ENCODE measurements at places on chromosomes 1 and 21.

- peak; percentile 16 for DNase-seq
These were observed 20.1 kb upstream of the HPCAL4 start for GRCh38 chr1:39711104-39711965.

GRCh38 chr1:117003223-117003875, 1.8 kb downstream of the CD101 start:
- DNase-seq, result no peak

DNA sequence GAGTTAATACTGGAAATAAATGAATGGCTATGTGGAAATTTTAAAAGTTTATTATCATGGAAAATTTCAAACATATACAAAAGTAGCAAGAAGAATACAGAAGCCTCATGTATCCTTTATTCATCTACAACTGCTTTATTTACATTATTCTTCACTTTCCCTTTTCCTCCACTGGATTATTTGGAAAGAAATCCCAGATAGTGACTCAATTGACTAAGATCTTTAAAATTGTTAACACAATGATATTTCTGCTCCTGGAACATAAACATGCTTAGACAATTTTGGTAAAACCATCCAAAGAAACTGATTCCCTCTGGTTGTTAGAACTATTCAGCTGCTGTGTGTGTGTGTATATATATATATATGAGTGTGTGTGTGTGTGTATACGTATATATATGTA, 116.2 kb downstream of the TGFB2 start:
- DNase-seq, result no peak

- no peak for DNase-seq
These were observed 54.4 kb upstream of the PROX1 start for GRCh38 chr1:213933336-213933735.

DNA sequence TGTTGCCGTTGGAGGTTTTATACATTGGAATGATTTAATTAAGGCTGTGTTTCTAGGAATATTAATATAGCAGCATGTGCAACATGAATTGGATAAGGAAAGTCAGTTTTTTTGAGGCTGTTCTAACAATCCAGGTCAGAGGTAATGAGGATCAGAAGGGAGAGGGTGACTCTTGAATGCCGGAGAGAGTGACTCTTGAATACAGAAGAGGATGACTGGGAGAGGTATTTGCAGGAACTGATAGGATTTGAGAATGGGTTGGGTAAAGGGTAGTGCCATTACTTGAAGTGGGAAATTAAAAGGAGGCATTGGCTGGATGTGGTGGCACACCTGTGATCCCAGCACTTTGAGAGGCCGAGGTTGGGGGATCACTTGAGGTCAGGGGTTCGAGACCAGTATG, 55.6 kb upstream of the MACF1 start:
- DNase-seq, result no peak

DNA sequence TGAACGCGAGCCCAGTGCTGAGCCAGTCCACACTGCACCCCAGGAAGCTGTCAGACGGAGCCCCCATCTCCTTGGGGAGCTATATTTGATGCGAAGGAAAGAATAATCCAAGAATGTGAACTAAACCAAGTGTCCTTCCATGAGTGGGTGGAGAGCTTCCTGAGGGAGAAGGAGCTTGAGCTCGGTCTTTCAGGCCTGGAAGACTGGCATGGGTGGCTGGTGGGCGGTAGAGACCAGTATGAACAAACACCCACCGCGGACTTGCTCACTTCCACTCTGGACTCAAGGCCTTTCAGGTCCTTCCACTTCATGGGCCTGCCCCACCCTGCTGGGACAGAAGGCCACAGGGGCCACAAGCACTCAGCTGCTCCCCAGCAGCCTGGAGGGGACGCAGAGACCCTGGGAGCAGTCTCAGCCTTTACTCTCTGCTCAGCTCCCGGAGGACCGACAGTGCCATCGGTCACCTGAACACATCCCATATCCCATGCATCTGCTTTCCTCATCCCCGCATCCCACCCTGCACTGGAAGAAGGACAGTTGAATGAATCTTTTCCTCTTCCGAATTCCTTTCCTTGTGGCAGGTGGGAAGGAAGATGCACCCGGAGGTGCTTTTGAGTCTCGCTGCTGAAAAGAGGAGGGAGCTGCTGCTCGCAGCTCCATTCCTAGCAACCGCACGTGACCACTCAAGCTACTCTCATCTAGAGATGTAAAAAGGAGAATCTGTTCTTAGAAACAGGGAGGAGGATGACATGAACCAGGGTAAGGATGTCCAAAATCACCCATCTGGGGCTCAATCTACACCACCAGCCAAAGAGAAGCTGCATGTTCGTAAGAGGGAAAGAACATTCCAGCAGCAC, 92.3 kb downstream of the PGBD5 start:
- no peak for DNase-seq

GRCh38 chr1:210129759-210130158, 102.8 kb upstream of the SERTAD4 start:
- no peak for DNase-seq

- DNase-seq, result peak; percentile 34
These were observed 76.8 kb upstream of the DNAJC6 start for GRCh38 chr1:65232461-65232990.

- peak; percentile 32 for DNase-seq
These were observed 179.9 kb downstream of the ADSS2 start for GRCh38 chr1:244271691-244272308.

GRCh38 chr1:81666586-81666985, 134.1 kb upstream of the ADGRL2 start:
- DNase-seq, result no peak

DNA sequence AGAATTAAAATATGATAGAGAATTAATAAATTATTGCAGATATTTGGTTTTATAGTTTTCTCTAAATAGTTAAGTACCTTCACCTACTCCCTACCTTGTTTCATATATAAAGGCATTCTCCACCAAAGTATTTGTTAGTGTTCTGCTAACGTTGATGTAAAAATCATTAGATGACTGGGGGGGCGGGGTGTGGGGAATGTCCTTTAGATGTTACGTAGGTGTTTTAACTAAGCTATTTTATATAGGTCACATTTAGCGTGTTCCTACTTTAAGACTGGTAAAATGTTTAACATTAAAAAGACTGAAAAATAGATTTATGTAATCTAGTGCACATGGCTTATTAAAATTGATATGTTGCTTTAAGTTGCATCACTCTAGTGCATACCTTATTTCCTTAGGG, 48.6 kb downstream of the PTPRC start:
- DNase-seq, result no peak

- DNase-seq, result no peak
These were observed 8.7 kb downstream of the PLA2G2D start for GRCh38 chr1:20110679-20111078.

GRCh38 chr1:60930130-60930529, 152.2 kb upstream of the NFIA start:
- no peak for DNase-seq

DNA sequence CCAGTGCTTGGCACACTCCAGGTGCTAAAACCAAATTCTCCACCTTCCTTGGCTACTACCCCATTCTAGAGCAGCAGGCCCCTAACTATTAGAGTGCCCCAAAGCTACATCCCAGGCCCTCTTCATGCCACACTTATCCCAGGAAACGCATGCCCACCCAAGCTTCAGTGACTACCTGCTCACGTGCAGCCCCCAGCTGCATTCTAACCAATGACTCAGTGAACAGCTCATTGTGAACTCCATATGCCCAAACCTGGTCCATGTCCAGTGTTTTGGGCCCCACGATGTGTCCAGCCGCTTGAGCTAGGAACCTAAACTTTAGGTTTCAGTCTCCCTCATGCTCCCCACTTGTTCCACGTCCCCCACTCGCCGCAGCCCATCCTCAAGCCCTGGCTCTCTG, 41.5 kb downstream of the NKAIN1 start:
- no peak for DNase-seq

DNA sequence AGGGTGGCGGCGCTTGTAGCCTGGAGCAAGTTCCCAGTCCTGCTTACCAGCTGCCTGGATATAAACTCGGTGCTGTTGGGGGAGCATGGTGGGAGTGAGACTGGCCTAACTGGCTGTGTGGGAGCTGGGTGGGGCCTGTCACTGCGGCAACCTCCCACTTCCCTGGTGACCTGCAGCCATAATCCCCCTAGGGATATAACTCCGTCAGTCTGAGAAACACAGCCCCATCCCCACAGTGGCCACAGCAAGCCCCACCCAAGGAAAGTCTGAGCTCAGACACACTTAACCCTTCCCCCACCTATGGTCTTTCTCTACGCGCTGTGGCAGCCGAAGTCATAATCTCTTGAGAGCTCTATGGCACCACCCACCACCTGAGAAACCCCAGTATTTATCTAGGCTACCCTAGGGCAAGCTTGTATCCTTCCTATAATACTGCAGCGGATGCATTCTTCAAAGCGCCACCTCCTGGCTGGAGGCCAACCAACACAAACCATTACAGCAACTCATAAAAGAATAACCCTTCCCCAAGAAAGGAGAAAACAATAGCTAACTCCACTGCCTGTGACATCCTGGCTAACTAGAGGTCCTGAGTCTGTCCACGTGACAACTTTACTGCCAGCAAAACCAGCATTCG, 57.4 kb downstream of the ZNF648 start:
- no peak for DNase-seq

DNA sequence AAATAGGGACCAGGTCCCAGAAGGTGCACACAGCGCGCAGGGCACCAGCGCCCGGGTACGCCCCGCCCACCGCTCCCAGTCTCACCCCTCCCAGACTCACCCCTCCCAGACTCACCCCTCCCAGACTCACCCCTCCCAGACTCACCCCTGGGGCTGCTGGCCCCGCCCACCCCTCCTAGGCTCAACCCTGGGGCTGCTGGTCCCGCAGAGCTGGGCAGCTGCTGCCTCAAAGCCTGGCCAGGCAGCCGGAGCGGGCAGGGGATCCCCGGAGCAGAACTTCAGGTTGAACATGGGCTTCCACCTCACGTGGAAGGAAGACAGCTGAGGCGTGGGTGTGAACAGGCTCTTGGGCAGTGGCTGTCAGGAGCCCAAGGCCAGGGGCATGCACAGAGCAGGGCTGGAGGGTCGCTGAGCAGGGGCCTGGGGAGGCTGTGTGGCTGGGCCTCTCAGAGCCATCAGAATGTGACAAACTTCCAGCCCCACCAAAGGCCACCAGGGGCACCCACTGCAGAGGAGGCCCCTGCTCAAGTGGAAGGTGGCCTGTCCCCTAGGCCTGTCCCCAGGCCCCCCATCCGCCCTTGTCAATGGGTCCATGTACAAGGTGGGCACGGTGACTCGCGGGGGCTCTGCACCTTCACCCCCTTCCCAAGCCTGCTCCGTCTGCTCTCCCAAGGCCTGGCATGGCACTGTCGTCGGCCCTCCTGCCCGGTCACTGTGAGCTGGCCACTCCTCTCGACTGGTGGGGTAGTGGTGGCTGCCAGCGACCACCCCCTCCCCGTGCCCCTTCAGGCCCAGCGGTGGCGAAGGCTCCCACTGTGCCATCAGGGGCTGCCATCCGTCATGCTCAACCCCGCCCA, 20.4 kb upstream of the SUMO3 start:
- no peak for DNase-seq

GRCh38 chr1:246139745-246140182, 367.3 kb downstream of the SMYD3 start:
- DNase-seq, result peak; percentile 82

DNA sequence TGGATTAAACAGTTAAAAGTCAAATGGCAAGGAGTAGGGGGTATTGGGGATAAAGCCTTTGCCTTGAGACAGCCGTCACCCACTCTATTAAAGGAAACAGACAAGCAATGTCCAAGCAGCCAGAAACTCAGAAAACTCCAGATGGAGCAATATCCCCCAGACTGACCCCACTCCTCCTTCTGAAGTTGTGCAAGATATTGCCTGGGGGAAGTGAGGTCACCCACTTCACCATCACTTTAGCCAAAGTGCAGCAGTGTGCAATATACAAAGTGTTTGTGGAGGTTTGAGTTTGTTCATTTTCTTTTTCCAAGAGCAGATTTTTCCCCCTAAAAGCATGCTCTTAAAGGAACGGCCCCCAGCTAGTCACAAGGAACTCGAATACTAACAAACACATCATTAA, 125.1 kb downstream of the ETS2 start:
- peak; percentile 43 for DNase-seq

DNA sequence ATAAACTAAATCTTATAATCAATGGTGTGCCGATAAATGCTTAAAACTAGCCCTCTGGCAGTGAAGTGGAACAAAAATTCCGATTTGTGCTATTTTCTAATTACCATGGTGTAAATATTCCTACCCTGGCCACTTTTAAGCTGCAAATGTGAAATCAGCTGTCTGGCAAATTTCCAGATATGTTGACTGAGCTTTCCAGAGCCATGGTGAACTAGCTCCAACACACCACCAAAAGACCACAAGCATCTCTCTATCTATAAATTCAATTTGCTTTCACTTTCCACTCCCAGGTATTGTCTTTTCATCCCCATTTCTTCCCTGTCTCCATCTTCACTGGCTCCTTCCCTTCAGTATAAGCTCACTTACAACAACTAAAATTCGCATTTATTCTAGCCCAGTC, 152.3 kb upstream of the RGS18 start:
- no peak for DNase-seq

DNA sequence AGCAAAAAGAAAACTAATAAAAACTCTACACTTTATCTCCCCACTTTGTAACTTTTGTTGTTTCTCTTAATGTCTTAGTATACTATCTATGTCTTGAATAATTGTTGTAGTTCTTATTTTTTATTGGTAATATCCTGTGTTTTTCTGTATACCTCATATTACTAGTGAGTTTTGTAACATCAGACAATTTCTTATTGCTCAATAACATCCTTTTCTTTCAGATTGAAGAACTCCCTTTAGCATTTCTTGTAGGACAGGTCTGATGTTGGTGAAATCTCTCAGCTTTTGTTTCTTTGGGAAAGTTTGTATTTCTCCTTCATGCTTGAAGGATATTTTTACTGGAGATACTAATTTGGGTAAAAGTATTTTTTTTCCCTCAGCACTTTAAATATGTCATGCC, 79.8 kb upstream of the LRRC8B start:
- DNase-seq, result no peak

GRCh38 chr1:44842862-44843655, at the start of gene PTCH2:
Gene PTCH2, minus strand, starts transcription at chr1:44843253. Its CDS starts 321 bp downstream, at chr1:44842932.
- DNase-seq, result peak; percentile 85

- DNase-seq, result no peak
These were observed 44.6 kb downstream of the RHBG start for GRCh38 chr1:156413391-156414246.

GRCh38 chr1:111454859-111455641, 5.8 kb downstream of the ATP5PB start:
- DNase-seq, result no peak
